ENCODE measurements at places on chromosomes 11 and 22.

GRCh38 chr11:15057329-15057728 is 16.1 kb upstream of the CALCB start:
- no peak for DNase-seq

DNA sequence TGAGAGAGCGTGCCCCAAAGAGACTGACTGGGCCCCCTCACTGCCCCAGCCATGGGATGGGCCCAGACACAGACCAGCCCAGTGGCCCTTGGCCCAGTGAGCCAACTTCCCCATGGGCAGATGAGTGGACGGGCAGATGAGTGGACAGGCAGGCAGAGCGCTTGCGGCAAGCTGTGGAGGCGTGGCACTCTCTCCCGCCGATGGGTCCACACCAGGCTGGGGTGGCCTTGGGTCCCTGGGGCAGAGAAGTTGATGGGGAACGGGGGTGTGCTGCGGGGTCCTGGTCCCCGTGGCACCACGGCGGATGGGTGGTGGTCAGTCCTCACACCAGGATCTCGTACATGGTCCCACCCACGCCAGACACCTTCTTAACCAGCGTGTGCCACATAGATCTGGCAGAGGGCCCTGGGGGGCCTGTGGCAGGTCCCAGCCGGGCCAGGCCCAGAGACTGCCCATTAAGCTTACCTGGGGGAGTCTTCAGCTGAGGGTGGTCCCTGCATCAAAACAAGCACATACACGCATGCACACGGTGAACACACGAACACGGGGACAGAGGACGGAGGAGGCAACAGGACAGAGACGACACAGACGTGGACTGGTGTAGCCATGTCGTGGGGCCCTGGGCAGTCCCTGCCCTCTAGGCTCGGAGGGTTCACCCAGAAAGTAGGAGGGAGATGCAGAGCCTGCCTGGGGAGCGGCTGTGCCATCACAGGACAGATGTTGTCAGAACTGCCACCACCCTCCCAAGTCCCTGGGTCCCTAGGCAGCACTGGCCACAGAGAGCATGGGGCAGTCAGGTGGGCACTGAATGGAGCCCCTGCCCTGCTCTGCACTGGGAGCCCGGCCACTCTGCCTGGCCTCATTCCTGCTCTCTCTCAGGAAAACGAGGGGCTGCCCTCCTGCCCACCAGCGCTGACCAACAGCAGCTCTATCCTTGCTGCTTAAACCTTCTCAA is 182.2 kb downstream of the IGLL1 start:
- DNase-seq: no peak

- DNase-seq: no peak
These were observed 35.1 kb upstream of the CYP2R1 start for GRCh38 chr11:14927146-14927545.

- no peak for DNase-seq
These were observed 109.0 kb downstream of the PKNOX2 start for GRCh38 chr11:125273519-125274000.

DNA sequence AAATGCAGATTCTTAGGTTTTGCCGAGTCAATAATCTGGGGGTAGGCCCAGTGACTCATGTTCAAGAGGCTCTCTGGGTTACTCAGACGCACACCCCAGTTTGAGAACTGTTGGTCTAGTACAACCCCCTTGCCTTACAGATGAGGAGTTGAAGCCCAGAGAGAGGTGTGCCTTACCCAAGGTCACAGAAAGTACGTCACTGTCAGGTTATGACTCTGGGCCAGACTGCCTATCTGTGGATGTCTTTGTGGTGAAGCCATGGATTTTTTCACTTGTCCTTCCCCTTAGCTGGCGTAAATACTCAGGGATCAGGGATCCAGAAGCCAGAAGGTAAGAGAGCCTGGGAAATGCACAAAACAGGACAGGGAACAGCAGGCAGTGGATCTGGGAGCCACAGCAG is 25.2 kb upstream of the NECTIN1 start:
- DNase-seq: no peak

All from NCI-H526 treated with DMSO at 0.1 percent for 48 hours (cell line).